ENCODE measurements at places on chromosomes 7 and 10. TPM values are rescaled to one million over a fixed set of nuclear protein-coding genes. Genes with fewer than 3 reads are reported as not detected.

The RSPH10B2 gene
- not detected for total RNA-seq

The ANKRD22 gene
- not detected for total RNA-seq

The OR2A5 gene
- total RNA-seq, result not detected

The SYCE1 gene
- total RNA-seq, result 0.42 TPM

The SH2B2 gene
- 0.77 TPM for total RNA-seq

The COL1A2 gene
- total RNA-seq, result 0.33 TPM

The GPR22 gene
- not detected for total RNA-seq

The MARVELD1 gene
- 0.89 TPM for total RNA-seq

Data from CD4-positive, alpha-beta T cell (primary cell).